Tibial nerve (tissue), 4 donors: ENCODE measurements at places on chromosomes 4 and X. TPM values are rescaled to one million over a fixed set of nuclear protein-coding genes. Genes with fewer than 3 reads are reported as not detected.

Gene USP26
- not detected for total RNA-seq

Gene TBC1D14
- total RNA-seq, result 47.7 TPM

Gene VCX3B
- total RNA-seq, result not detected

Gene MAGEA3
- not detected for total RNA-seq

Gene SPANXN4
- total RNA-seq, result not detected

Gene ANKRD50
- 18.6 TPM for total RNA-seq

DNA sequence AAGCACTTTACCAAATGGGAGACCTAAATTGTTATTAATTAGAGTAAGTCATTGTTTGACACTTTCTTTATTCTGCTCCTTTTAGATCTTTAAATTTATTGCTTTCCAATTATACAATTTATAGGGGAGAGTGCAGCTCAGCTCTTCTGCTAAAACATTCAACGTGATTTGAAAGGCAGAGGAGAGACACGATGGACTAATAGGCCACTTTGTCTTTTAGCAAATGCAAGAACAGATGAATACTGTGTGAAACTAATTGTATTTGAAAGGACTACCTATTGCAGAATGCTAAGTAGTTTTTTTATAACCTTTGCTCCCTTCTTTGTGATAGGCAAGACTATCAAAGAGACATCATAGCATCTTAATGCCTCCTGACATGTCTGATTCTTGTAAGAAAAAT lies 320.4 kb upstream of the KLF3 start:
- DNase-seq, result no peak

- DNase-seq, result no peak
Measured at GRCh38 chrX:15468036-15468435, 25.1 kb downstream of the PIR start.

GRCh38 chrX:40734971-40735324 lies 394 bp downstream of the MED14 start:
- no peak for DNase-seq

DNA sequence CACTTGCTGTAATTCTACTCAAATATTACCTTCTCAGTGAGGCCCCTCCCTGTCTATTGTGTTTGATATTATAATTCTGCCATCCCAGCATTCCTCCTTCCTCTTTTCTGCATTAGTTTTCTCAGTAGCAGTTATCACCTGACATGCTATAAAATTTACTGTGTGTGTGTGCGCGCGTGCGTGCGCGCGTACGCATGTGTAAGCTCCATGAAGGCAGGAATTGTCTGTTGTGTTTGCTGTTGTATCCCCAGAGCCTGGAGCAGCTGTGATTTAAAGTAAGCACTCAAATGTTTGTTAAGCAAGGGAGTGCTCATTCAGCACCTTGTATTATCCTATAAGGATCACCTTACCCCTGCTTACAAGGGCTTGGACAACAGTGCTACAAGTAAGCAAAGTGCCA lies 8.6 kb downstream of the SRD5A3 start:
- no peak for DNase-seq

- DNase-seq, result no peak
Measured at GRCh38 chr4:2434420-2434819, 15.7 kb downstream of the CFAP99 start.

DNA sequence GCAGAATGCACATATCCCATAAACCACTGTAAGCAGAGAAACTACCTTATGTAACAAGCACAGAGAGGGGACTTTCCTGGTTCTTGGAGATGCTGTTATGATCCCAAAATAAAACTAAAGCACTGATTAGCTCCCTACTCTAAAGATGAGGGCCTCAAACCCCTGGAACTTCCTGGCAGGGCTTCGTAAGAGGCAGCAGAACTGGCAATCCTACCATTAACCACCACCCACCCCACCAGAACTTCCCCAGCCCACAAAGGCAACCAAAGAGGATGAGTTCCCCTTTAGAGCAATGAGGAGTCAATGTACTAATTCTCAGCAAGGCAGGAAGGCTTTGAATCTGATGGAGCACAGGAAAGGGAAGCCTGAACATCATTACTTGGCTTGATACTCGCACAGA lies 436.5 kb upstream of the FRG1 start:
- no peak for DNase-seq

- no peak for DNase-seq
Measured at GRCh38 chr4:87108142-87108546, 112.3 kb downstream of the KLHL8 start.

DNA sequence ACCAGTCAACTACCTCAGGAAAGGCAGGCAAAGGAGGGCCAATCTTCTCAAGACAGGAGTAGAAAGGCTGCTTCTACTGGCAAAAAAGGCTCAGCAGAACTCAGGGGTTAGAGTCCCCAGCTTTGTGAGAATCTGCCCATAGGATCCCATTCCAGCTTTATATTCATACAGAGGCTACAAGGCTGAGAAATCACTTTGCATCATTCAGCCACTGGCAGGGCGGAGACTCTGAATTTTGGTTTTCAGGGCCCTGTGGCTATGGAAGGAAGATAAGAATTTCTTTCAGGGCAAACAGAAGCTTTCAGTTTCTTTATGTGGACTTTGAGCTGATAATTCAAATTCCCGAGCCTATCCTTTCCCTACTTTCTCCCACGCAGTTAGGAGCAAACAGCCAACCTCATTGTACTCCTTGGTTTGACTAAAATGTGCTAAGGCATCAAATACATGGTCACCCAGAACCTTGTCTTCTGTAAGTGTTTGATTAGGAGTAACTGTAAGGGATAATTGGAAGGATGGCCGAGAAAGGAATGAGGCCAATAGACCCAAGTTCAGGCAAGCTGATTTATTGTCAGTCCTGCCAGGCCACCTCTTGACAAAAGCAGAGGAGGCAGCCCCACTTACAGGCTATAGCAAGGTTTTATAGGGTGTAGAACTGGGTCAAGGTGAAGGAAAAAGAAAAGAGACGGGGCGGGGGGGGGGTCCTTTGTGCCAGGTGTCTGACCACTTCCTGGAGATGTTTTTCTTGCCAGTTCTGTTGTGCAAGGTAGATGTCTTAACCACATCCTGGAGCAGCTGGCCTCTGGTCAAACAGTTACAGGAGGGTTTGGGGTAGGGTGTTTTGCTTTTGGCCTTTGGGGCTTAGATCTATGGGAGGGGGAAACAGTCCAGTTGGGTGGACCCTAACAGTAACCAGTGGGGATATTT lies 165.3 kb upstream of the PPP1R2C start:
- no peak for DNase-seq

DNA sequence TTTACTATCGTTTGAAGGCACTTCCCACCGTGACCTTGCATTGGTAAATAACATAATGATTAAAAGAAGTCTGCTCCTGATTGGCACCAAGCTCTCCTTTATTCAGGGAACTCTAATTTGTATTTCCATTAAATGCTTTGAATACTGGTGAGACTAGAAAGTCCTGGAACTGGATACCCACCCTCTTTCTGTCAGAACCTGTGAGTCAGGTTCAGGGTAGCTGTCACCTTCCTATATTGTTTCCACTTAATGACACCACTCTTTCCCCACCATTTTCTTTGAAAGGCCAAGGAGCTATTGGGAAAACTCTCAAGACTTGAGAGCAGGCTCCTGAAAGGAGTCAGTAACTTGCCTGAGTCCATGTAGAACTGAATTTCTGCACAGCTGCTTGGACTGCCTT lies 55.9 kb upstream of the RASSF6 start:
- DNase-seq, result no peak

- DNase-seq, result no peak
Measured at GRCh38 chr4:164512124-164512523, 241.8 kb upstream of the SMIM31 start.

DNA sequence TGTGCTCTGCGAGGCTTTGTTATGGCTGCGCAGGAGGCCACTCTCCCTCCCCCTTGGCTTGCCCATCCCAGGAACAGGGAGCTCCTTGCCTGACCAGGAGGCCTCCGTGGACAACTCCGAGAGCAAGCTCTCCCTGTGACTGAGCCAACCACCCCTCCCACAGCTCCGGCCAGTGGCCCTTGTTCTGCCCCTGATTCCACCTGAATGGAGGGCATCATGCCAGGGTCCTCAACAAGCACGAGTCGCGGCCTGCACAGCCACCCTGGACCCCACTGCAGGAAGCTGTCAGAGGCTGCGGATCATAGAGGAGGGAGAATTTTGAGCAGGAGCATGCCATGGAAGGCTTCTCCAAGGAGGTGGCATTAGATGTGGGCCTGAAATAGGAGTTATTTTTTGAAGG lies 44.8 kb upstream of the GRPEL1 start:
- DNase-seq, result no peak

GRCh38 chr4:100042711-100043110 lies 92.6 kb upstream of the H2AZ1 start:
- no peak for DNase-seq

DNA sequence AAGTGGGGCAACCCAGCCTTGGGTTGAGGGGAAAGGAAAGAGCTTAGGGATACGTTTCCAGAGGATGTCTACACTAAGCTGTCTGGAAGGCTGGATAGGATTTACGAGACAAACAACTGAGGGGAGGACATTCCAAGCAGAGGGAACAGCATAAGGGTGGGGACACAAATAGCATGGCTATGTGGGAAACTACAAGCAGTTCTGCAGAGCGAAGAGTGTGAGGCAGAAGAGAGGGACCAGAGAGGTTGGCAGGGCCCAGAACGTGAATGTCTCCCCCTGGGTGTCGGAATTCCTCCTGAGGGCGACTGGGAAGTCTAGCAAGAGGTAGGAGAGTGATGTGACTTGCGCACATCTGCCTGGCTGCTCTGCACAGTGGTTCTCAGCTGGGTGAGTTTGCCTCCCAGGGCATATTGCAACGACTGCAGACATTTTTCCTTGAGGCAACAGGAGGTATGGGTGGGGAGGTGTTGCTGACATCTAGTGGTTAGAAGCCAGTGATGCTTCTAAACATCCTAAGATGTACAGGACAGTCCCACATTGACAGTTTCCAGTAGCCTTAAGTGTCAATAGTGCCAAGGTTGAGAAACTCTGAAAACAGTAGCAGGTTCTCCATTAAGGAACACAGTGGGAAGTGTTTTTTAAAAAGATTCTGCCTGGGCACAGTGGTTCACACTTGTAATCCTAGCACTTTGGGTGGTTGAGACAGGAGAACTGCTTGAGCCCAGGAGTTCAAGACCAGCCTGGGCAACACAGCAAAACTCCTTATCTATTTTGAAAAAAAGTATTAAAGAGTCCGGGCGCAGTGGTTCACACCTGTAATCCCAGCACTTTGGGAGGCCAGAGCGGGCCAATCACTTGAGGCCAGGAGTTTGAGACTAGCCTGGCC lies 9.2 kb downstream of the NDUFA1 start:
- no peak for DNase-seq

DNA sequence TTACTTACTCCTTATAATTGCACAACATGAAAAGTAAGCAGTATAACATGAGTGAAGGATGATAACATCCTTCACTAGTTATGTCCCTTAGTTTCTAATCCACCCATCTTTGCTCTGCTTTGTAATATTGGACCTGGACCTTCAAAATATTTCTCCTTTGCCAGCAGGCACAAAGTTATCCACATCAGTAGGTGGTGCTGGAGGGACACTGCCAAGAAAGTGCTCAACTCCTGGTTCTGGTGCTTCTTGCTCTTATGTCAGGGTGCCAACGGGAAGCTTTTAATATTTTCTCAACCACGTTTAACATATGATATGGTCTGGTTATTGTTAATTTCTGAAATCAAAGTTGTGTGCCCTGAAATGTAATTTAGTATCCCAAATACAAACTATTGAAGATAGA lies 49.1 kb downstream of the TMEM165 start:
- DNase-seq, result no peak

- no peak for DNase-seq
Measured at GRCh38 chr4:61251129-61251528, 51.0 kb downstream of the ADGRL3 start.

DNA sequence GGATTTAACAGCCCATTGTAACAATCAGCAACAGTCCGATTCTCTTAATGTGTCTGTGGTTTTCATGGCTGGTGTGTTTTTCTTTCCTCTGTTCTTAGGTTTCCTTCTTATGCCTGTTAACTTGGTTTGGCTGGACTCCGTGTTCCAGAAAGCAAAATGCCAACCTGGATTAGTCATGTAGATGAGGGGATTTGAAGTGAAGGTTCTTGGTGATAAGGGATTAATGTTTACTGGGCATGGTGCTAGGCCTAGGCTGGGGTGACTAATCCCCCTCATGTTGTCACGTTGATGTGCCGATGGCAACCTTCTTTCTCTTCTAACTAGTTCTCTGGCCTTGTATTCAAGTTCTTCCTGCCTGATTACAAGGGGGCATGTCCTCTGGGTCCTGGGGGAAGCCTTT lies 85.9 kb downstream of the REPS2 start:
- no peak for DNase-seq
